ENCODE measurements at places on chromosomes 1 and 21.
A peak's percentile ranks its signal among the peaks of the same experiment; 100 is the strongest.

- DNase-seq, result no peak
Observed at GRCh38 chr1:22318279-22318981, 133.2 kb upstream of the ZBTB40 start.

DNA sequence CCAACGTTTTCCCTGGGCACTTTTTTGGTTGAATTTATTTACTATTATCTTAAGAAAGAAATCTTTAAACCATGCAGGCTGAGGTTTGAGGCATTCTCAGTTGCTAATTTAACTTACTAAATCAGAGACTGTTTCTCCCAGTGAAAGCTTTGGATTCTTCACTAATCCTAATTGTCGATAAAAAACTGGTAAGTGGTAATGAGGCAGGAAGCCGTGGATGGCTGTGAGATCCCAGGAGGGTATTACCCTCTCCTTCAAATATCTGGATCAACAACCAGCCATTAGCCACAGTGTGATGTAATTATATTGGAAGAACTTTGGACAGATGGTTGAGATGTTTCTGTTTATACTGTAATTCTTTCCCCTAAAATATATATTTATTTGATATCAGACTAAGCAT, 485.0 kb downstream of the DISC1 start:
- no peak for DNase-seq

- DNase-seq, result no peak
Observed at GRCh38 chr1:234681065-234681464, 71.1 kb upstream of the IRF2BP2 start.

DNA sequence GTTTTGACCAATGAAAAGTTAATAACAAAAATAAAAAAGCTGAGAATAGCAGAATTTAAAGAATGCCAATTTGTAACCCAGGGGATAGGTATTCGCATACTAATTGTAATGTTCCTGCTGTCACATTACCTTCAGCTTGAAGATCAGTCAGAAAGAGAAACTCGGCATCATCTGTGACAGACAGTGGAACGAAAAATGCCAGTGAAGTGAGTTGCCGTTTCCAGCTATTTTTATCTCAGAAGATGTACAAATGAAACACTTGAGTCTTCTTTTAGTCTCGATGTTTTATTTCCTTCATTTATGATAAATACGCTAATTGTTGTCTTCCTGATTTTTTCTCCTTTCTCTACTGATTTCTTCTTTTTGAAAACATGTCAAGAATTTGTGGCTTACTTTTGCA, 26.1 kb downstream of the RGS21 start:
- DNase-seq, result no peak

- DNase-seq, result no peak
Observed at GRCh38 chr21:36436829-36437744, 42.8 kb downstream of the CLDN14 start.

DNA sequence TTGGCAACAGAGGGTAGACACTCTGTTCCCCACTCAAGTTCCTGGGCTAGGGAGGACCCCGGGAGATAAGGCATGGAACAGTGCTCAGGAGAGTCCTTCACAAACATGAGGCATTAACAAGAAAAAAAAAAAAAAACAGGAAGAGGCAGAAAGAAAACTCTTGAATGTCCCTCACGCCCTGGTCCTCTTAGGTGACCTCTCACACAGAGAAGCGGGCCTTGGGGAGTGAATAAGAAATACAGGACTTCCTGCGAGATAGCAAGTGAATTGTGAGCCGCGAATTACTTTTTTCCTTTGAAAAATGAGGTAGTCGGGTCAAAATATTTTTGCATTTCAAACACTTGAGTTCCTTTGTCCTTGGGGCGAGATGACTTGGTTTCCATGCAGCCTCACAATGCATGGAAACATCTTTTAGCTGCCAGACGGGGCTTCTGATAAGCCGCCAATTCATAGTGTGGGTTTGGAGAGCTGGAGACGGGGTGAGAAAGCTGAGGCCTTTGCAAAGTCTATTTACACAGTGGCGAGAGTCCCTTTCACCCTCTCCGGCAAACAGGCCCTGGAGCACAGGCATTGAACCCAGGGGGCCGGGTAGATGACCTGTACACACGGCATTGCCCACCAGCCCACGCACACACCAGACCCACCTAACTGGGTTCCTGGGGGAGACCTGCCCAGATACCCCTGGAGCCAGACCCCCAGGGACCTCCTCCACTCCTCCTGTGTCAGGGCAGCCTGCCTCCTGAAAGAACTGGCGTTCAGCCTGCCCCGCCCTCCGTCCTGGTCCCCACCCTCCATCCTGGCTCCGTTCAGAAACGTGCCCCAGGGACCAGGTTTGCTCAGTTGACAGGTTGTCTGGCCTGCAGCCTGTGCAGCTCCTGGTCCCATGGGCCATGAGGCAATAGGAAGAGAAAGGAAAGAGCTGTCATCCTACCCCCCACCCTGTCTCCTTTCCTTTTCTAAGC, 192.3 kb downstream of the PRDM16 start:
- DNase-seq, result no peak

- DNase-seq, result no peak
Observed at GRCh38 chr1:235051521-235051920, 77.1 kb downstream of the TOMM20 start.

DNA sequence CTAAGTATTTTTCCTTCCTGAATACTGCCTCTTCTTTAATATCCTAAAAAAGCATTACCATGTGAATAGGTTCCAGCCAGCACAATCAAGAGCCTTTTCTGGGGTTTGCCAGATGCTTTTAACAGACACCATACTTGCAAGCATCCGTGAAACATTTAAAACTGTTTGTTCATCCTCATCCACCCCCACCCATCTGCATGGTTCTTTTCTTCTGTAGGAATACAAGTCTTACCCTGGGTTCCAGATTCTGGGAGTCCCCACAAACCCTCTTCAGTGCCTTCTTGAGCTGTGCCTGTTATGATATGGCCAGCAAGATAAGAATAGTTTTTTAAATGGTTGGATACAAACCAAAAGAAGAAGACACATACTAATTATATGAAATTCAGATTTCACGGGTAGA, 354.9 kb upstream of the PLXNA2 start:
- no peak for DNase-seq

DNA sequence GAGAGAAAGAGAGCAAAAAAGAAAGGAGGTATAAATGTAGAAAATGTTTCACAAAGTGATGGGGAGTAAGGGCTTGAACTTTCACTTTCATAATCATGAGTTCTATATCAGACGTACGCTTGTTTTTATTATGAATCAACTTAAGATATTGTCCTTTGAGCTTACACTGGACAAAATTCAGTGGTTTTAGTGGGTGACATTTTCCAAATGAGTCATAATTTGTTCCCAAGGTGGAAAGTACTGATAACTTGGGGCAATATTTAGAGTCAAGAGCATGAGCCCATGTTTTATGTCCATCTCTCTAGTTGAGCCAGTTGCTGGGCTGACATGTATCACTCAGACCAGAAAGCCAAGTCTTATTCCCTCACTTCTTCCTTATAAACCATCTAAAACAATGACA, 161.6 kb downstream of the CHRM3 start:
- DNase-seq, result no peak

DNA sequence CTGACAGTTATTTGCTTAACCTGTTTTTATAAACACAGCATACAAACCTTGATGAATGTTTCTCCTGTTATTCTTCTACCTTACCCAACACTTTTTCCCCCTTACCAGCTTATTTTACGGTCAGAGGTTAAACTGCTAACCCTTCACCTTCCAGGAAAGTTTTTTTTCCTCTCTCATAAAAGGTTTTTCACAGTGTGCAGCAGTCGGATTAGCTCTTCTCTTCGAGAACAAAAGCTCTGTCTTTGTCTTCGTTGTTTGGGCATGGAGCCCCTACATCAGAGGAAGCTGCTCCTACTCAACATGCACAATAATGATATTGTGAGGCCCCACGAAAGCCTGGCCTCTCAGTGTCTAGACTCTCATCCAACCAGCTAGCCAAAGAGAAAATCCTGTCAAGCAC, 42.0 kb downstream of the DENND1B start:
- DNase-seq, result no peak

GRCh38 chr1:181113059-181113641, 24.6 kb downstream of the IER5 start:
- DNase-seq, result no peak

GRCh38 chr1:68116643-68117235, 66.3 kb upstream of the DIRAS3 start:
- no peak for DNase-seq

DNA sequence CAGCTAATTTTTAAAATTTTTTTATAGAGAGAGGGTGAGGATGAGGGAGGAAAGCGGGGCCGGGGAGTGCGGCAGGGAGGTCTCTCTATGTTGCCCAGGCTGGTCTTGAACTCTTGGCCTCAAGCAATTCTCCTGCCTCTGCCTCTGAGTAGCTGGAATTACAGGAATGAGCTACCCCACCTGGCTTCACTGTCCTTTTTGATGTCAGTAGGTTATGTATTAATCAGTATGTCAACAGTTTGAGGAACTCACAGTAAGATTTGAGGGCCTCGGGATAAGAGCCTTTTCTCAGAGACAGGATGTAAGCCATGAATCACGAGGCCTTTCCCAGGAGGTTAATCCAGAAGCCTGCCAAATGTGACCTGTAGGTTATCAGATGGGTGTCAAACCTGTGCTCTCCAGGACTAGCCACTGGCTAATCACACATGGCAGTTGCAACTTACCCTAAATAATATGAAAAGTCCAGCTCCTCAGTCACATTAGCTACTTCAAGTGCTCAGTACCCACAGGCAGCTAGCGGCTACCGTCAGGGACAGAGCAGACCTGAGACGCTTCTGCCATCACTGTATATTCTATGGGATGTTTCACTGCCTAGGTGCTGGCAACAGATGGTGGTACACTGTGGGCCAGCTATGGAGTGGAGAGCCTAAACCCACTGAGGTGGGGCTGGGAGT, 33.1 kb downstream of the TRIM67 start:
- DNase-seq, result no peak

DNA sequence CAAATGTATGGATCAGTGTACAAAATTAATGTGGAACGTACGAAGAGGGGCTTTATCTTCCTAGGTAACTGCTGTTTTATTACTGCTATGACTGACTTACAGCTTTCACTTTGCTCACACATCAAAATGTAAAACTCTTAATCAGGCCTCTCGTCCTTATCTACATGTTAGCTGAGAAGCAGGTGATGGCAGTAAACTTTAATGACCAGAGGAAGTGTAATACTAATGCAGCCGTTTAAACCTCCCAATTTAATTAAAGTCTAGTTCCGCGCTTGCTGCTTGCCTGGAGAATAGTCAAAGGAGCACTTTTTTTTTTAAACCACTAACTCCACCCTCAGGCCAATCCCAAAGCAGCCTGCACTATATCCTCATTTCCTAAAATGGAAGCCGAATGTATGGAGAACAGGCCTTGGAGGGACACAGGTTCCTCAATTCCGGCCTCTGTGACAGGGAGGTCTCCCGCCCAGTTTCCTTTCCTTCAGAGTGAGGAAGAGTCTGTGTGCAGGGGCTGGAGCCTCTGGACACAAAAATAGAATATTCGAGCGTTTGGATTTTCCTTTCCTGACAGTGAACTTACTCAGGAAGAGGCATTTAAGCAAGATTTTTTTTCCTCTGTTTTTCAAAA, 36.7 kb upstream of the RASAL2 start:
- no peak for DNase-seq

DNA sequence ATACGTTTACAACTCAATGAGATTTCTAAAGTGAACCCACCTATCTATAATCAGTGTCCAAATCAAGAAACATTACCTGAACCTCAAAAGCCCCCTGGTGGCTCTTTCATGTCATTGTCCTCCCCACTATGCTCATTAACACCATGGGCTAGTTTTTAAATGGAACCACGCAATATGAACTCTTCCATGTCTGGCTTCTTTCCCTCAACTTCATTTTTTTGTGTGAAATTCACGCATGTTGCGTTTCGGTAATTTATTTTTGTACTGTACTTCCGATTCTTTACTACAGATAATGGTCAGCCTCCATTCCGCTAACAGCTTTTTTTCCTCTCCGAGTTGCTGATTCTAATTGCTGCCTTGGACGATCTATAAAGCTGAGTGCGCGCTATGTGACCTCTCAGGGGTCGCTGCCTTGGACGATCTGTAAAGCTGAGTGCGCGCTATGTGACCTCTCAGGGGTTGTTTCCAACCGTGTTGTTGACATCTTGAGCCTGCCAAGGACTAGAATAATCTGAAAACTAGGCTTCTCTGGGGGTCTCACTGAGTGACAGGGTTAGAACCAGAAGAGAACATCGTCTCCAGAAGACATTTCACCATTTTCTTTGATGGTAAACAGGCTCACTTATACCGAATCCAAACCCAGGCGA, 1.1 kb upstream of the CACYBP start:
- DNase-seq, result peak; percentile 10

DNA sequence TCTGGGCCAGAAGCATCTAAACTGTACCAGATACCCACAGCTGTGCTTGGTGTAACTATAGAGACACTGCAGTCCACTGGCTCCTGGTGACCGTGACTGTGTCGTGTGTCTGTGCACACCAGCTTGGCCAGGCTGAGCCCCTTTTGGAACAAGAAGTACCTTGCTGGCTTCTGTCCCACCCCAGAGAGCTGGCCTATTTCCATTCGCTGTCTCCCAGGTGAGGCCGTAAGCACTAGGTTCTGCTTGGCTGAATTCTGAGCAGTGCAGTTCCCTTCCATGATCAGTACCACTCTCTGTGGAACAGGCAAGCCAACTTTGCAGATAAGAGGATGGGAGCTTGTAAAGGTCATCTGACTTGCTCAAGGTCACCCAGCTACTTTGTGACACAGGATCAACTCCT, 119.9 kb upstream of the DNAH14 start:
- DNase-seq, result no peak

Measured in stimulated activated CD4-positive, alpha-beta T cell treated with anti-CD3 and anti-CD28 coated beads, Interleukin-15, amount 100 ng/mL, for 1 hour (primary cell).